ENCODE measurements at places on chromosomes 2 and 18.

DNA sequence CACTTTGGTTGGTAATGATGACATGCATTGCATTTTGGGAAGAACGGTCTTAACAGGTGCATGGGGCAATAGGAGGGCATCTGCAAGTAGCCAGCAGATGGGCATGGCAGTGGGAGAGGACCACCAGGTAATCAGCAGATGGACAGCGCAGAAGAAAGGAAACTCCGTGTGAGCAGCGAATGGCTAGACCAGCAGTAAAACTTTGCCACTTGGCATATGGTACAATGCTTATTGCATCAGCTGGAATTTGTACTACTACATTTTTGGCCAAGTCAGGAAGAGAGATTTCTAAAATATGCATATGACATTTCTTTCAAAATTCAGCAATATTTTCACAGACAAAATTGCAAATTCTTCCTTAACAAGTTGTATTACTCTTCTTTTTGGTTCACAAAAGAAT is 768.5 kb downstream of the LRP1B start:
- no peak for DNase-seq

DNA sequence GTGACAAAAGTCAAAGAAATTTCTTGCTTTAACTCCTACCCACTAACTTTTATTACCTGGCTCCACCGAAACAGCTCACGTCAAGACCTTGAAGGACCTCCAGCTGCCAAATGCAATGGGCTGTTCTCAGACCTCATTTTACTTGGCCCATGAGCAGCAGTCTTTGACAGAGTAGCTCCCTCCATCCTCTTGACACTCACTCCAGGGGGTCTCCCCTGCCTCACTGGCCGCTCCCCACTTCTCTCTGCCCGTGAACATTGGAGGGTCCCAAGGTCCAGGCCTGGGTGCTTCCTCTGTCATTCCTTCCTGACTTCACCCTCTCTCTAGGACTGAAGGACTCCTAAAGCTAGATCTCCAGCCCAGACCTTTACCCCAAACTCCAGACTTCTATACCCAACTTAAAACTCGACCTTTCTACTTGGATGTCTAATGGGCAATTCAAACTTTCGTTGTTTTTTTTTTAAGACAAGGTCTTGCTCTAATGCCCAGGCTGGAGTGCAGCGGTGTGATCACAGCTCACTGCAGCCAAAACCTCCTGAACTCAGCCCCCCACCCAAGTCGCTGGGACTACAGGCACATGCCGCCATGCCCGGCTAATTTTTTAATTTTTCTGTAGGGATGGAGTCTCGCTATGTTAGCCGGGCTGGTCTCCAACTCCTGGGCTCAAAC is 92.9 kb upstream of the ST3GAL5 start:
- DNase-seq, result no peak

DNA sequence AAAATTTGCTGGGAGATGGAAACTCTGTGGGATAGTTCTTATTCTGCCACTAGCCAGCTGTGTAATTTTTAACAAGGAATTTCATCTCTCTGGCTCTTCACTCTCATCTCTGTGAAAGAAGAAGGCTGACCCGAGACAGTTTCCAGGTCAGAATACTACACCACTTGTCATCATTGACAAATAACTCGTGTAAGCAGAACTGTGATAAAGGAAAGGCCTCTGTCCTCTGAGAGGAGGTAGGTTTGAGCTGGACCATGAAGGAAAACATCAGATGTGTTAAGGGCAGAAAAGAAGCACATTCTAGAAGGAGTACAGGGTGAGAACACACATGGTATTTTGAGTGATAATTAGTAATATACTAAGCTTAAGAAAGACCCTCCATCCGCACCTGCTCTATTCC is 211.4 kb upstream of the DDX18 start:
- DNase-seq, result no peak

GRCh38 chr2:150484461-150485021 is 2.9 kb downstream of the RND3 start:
- DNase-seq, result no peak
